Cortex of kidney (tissue), 1 donor: ENCODE measurements at places on chromosomes 11 and 22.

DNA sequence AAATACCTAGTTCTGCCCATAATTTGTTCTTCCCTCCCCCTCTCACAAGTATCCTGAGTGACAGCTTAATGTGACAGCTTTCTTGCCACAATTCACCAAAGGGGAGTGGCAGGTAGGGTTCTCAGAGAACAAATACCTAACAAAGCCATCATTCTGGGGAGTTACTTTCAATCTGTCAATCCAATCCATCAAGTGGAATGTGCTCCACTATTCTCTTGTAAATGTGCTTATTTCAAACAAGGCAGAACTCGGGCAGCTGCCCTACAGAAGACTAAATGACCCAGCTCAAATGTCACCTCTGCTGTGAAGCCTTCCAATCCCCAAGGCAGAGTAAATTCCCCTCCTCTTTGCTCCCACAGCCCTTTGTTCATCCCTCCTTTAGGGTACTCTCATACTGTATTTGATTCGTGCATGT is 27.8 kb downstream of the LGR4 start:
- DNase-seq: no peak

GRCh38 chr11:124801014-124801413 is 808 bp upstream of the MSANTD2 start:
- DNase-seq: no peak

DNA sequence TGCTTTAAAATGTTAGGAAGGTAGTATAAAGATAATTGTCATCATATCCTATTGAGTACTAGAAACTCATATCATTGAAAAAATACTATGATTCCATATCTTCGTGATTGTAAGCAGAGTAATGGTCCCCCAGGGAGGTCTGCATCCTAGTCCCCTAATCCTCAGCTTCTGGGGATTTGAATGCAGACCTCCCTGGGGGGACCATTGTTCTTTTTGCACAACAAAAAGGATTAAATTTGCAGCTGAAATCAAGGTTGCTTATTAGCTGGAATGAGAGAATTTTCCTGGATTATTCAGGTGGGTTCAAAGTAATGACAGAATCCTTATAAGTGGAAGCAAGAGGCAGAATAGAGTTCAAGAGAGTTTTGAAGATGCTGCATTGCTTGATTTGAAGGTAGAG is 26.1 kb upstream of the MS4A6A start:
- DNase-seq: no peak

- no peak for DNase-seq
Measured at GRCh38 chr11:72234514-72234830, 9.5 kb downstream of the PHOX2A start.

- DNase-seq: no peak
Measured at GRCh38 chr22:27462190-27462589, 339.4 kb downstream of the MN1 start.

DNA sequence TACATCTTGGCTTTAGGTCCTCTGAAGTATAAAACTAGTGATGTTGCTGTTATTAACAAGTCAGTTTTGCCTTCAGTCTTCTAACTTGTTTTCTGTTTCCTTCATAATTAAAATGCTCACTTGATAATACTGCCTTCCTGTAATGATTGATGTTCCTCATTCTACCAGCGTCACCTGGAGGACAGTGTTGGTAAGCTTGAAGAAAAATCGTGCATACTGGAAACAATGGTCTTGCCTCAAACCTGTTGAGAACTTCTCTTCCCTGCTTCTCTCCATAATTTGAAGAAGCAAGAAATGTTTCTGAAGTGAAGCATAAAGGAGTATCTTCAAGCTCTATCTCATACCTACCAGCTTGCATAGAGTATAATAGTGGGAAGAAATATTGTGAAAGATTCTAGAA is 3.0 kb downstream of the YWHAH start:
- DNase-seq: no peak

- no peak for DNase-seq
Measured at GRCh38 chr11:61472282-61472681, 36.3 kb upstream of the LRRC10B start.

DNA sequence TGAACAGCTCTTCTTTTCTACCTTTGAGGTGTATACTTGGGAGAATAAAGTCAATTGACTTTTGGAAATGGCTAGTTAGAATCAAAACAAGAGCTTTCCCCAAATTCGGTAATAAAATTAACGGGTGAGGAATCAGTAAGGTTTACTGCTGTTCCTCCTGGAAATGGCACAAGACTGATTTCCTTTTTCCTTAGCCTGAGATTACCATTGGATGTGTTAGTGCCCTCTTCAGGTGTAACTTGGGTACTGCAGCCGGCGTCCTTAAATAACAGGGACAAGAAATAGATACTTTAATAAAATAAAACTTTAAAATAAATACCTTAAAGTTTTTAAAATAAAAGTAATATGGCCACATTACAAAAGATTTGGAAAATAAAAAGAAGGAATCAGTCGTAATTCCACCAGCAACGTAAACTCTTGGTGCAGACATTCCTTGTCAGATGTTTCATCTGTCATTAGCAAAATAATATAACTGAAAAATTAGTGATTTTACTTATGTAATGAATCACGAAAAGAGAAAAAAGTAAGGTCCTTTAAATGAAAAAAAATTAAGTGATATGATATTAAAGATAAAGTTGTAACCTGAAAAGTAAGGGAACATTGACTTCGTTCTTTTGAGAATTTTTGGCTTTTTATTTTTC is 29.7 kb downstream of the ZFTA start:
- no peak for DNase-seq

- no peak for DNase-seq
Measured at GRCh38 chr22:49244466-49245420, 582.9 kb downstream of the BRD1 start.

GRCh38 chr11:129451524-129451923 is 75.9 kb downstream of the BARX2 start:
- no peak for DNase-seq

DNA sequence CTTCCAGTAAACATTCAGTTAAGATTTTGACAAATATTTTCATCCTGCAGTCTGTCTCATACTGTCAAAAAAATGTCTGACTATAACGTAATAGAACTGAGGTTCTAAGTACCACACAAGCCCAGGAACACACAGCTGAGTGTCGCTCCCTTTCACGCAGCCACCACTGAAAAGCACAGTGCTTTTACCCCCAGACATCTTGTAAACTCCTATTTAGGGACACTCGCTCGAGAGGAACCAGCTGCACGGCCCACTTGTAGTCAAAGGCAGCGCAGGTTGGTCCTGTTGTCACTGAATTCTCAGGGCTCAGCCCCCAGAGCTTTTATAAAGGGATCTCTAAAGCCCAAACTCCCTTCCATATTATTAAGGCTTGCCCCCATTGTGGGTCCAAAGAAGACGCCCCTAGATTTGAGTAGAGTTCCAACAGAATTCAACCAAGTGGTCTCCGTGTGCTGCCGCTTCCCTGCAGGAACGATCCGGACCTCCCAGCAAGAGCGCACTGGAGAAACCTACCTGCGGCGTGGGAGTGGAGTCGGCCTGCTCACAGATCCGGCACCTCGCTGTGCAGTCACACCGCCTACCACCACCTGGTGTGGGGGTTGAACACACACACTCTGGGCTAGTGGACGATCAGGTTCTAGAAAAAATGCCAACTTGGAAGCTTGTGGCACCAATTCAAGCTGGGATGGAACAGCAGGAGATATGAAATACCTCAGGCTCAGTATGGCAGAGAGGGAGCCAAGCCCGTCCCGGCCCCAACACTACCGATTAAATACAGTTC is 23.4 kb downstream of the ASPHD2 start:
- DNase-seq: no peak

GRCh38 chr11:94910779-94911178 is 62.6 kb downstream of the CWC15 start:
- DNase-seq: no peak

DNA sequence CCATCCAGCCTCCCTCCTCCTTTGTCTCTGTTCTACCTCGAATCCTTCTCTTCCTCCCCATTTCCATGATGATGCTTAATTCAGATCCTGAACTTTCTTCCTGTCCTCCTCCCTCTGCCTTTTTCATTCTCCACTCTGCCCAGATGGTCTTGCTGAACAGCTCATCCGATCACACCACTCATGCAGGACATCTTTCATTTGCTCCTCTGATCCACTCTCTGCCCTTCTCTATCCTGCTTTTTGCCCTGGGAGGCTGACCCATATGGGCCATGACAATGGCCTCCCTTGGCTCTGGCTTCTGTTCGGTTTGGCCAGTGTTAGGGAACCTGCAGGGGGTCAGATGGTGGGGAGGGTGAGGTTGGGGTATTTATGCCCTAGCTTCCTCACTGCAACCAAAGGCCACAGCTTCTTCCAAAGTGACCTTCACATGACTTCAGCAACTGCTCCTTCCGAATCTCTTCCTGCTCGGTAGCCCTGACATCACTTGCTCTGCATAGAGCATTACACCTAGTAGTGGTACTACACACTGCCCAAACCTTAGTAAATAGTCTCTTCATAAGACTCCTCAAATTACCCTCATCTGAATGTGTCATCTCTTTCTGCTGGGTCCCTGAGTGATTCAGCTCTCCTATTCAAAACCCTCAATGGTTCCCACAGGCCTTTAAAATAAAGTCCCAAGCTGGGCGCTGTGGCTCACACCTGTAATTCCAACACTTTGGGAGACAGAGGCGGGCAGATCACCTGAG is 32.7 kb upstream of the MICAL2 start:
- DNase-seq: no peak

DNA sequence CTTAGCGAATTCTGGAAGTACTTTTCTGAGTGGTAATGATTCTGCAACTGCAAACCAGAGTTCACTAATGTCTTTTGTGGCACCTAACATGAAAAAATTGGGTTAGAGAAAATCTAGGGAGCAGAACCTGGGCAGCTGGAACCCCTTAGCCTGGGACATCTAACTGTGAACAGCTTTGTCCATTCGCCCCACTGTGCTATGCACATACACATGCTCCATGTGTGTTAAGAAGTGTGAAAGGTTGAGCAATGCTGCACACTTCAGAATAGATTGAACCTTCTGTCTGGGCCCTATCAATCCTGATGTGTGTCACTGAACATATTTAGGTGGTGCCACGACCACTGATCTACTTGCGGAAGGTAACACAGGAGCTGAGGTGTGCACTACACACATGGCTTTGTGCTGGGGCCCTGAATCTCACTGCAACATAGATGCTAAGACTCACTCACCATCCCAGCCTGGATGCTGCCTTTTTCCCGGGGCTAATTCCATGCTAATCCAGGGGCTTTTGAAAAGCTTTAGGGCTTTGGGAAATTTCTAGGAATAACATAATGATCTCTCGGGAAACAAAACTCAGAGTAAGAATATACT is 976.2 kb downstream of the NTM start:
- no peak for DNase-seq

DNA sequence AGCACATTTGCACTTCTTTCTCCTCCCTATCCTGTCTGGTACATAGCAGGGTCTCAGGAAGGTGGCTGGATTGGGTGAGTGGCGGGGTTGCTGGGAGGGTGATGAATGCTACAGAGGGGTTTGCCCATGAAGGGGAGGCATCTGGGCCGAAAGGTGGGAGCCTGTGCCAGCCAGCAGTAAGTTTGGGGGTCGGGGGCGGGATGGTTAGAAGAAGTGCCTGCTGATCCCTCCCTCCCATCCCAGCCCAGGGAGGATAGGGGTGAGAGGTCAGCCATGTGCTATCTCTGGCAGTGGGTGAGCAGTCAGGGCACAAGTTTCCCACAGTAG is 2.8 kb downstream of the CD82 start:
- DNase-seq: no peak

DNA sequence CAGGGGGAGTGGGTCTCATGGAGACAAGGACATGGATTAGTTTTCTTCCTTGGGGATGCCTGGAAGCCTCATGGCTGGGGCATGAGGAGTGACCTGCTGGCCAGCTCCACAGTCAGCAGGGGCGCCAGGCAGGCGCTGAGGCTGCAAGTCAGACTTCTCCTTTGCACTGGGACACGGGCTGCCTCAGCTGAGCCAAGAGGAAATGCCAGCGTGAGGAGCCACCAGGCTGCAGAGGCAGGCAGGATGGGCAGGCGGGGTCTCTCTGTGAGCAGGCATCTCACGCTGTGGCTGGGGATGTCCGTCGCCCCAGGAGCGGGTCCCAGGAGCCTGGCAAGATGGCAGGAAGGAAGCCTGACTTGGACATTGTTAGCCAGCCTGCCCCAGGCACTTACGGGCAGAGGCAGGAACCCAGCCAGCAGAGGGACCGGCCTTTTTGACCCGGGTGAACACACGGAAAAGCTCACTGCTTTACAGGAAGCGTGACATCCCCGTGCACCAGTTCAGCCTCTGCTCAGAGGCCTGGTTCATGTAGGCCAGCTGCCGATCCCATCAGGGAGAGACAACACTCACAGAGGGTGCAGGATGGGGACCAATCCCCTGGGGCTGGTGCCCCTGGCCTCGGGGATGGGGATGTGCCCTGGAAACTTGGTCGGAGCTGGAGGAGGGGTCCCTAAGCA is 10.2 kb downstream of the GNB1L start:
- DNase-seq: no peak

- no peak for DNase-seq
Measured at GRCh38 chr11:95149651-95150364, 60.2 kb downstream of the ENDOD1 start.

GRCh38 chr22:17303441-17303839 is 65.8 kb upstream of the CECR2 start:
- no peak for DNase-seq

DNA sequence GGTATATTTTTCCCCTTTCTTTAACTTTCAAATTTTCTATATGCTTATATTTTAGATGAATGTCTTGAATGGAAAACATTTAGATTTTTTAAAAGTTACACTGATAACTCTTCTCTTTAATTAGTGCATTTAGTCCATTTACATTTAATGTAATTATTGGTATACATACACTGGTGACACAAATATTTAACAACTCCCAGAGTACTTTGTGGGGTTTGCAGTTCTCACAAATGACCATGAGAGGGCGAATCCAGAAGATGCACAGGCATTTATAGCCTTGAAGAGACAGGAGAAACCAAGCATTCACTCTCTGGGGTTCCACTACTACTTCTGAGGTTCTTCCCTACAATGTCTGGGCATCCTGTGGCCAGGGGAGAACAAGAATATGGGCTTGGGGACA is 125.1 kb downstream of the TIMP3 start:
- no peak for DNase-seq

DNA sequence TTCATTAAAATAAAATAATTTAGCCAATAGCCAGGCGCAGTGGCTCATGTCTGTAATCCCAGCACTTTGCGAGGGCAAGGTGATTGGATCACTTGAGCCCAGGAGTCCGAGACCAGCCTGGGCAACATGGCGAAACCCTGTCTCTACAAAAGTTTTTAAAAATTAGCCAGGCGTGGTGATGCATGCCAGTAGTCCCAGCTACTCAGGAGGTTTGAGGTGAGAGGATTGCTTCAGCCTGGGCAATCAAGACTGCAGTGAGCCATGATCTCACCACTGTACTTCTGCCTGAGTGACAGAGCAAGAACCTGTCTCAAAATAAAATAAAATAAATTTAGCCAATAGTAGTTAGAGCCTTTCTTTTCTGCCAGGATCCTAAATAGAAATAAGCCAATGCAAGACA is 12.2 kb downstream of the HPS5 start:
- DNase-seq: no peak

GRCh38 chr11:116976941-116977570 is 121.2 kb downstream of the SIK3 start:
- DNase-seq: no peak
